ENCODE measurements at places on chromosomes 3 and 15.

GRCh38 chr3:160331127-160331937 lies 67.7 kb downstream of the IFT80 start:
- H3K4me1 ChIP-seq: no peaks in the 10 kb centered on the region
- no peak overlapping the region for H3K27ac ChIP-seq
- no peak for DNase-seq
- H3K4me3 ChIP-seq: no peak overlapping the region
- H3K36me3 ChIP-seq: peaks cover 9% of the 10 kb centered on the region

- no peaks in the 10 kb centered on the region for H3K36me3 ChIP-seq
- H3K27me3 ChIP-seq: peaks cover 3% of the 10 kb centered on the region
- peaks cover 69% of the 10 kb centered on the region for H3K4me1 ChIP-seq
- DNase-seq: peak; percentile 46
- peak overlapping the region; percentile 75 for H3K4me3 ChIP-seq
Observed at GRCh38 chr15:91853948-91854638, 585 bp downstream of the SLCO3A1 start.

GRCh38 chr15:70077188-70078147 lies 20.2 kb downstream of the TLE3 start:
- DNase-seq: no peak
- no peaks in the 10 kb centered on the region for H3K27me3 ChIP-seq
- H3K4me1 ChIP-seq: peaks cover 30% of the 10 kb centered on the region
- H3K36me3 ChIP-seq: peaks cover 52% of the 10 kb centered on the region

GRCh38 chr3:133865136-133865855 lies 30.4 kb downstream of the RAB6B start:
- no peak for DNase-seq
- peaks cover 1% of the 10 kb centered on the region for H3K27me3 ChIP-seq
- H3K36me3 ChIP-seq: no peaks in the 10 kb centered on the region
- no peak overlapping the region for H3K4me3 ChIP-seq
- no peak overlapping the region for H3K27ac ChIP-seq
- H3K4me1 ChIP-seq: no peaks in the 10 kb centered on the region

GRCh38 chr3:141412087-141412935 lies 44.0 kb downstream of the ZBTB38 start:
- peak overlapping the region; percentile 75 for H3K4me3 ChIP-seq
- DNase-seq: peak; percentile 72
- peaks cover 79% of the 10 kb centered on the region for H3K4me1 ChIP-seq
- peaks cover 32% of the 10 kb centered on the region for H3K36me3 ChIP-seq
- H3K27ac ChIP-seq: peak overlapping the region; percentile 98
- H3K27me3 ChIP-seq: no peaks in the 10 kb centered on the region

- no peak overlapping the region for H3K4me3 ChIP-seq
- DNase-seq: no peak
- no peaks in the 10 kb centered on the region for H3K4me1 ChIP-seq
- no peak overlapping the region for H3K27ac ChIP-seq
- no peaks in the 10 kb centered on the region for H3K36me3 ChIP-seq
Observed at GRCh38 chr3:33202711-33203457, 15.7 kb downstream of the SUSD5 start.

GRCh38 chr3:36700537-36701248 lies 63.7 kb downstream of the DCLK3 start:
- H3K4me1 ChIP-seq: no peaks in the 10 kb centered on the region
- peak; percentile 61 for DNase-seq
- no peak overlapping the region for H3K4me3 ChIP-seq
- H3K27ac ChIP-seq: no peak overlapping the region
- peaks cover 1% of the 10 kb centered on the region for H3K27me3 ChIP-seq

GRCh38 chr15:41790169-41790568 lies 15.9 kb downstream of the MAPKBP1 start:
- no peak for DNase-seq
- H3K27me3 ChIP-seq: no peaks in the 10 kb centered on the region
- no peak overlapping the region for H3K4me3 ChIP-seq

DNA sequence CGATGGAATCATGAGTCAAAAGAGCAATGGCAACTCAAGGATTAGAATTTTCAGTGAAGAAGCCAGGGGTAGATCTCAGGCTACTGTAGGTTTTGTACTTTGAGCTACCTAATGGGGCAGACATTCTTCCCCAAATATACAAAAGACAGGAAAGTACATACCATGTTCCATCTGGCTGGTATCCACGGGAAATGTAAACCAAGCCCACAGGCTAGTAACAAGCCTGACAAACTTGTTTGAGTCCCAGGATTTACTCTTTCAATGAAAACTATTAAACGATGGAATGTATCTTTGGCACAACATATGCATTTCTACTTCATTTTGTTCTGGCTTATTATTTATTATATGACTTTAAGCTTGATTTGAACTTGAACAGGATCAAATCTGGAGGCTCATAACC lies 44.2 kb upstream of the GOLIM4 start:
- no peaks in the 10 kb centered on the region for H3K36me3 ChIP-seq
- DNase-seq: no peak
- H3K4me1 ChIP-seq: no peaks in the 10 kb centered on the region
- H3K27me3 ChIP-seq: no peaks in the 10 kb centered on the region
- no peak overlapping the region for H3K4me3 ChIP-seq
